NCI-H345 (cell line): ENCODE measurements at places on chromosomes 6 and 20.
A peak's percentile ranks its signal among the peaks of the same experiment; 100 is the strongest.

DNA sequence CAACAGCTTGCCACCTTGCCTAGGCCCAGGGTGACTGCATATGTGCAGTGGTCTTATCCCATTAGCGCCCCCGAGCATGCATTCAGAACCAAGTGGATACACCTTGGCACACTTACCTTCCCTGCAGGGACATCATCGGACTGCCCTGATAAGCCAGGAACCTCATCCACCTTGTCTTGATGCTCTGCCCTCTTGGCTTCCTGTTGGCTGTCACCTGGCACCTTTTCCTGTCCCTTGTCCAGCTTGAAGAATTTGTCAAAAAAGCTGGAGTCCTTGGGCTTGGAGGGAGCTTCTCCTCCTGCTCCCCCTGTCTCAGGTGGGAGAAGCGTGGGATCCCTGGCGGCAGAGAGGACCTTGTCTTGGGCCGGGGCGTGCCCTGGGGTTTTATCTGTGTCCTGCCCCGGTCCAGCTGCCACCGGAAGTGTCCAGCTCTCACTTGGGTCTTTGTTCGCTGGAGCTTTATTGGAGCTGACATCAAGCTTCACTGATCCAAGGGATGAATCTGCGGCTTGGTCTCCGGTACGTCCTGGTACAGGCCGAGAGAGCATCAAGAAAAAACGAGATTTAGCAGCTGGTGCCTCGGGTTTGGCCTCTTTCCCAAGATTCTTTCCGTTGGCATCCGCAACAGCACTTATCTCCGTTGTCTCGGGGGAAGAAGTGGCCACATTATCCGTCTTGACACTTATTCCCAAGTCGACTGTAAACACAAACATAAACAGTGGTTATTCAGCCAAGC, 42.0 kb downstream of the BCAS1 start:
- DNase-seq = no peak

GRCh38 chr6:112298021-112298745, 43.8 kb upstream of the LAMA4 start:
- DNase-seq = no peak

DNA sequence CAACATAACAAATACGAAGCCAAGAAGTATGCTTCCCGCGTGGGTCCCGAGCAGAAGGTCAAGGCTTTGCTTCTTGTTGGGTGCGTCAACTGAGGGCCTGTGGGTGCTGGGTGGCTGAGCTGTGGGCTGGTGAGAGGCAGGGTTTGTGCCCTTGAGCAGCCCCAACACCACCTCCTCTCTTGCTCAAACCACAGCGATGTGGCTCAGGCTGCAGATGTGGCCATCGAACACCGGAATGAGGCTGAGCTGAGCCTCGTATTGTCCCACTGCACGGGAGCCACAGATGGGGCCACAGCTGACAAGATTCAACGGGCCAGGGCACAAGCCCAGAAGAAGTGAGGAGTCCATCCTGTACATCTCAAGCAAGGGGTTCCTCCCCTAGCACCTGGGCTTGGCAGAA, 7.0 kb upstream of the PTPRA start:
- no peak for DNase-seq

- no peak for DNase-seq
Observed at GRCh38 chr20:49813305-49813974, 812 bp downstream of the SLC9A8 start.

DNA sequence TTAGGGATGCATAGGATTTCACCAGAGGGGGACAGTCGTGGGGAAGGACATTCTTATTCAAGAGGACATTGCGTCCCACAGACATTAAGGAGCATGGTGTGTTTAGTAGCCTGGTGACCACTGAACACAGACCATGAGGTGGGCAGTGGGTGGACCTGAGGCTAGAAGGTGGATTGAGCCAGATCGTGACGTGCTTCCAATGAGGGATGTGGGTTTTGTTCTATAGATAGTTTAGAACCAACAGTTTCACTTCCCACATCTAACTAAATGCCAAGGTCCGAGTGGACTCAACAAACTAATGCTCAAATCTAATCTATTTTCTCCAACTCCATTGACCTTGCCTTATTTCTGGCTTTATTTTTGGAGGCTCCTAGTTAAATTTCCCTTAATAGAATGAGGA, 58.5 kb downstream of the OGFRL1 start:
- DNase-seq = no peak

GRCh38 chr6:64000818-64001491, 365.4 kb downstream of the PHF3 start:
- no peak for DNase-seq

DNA sequence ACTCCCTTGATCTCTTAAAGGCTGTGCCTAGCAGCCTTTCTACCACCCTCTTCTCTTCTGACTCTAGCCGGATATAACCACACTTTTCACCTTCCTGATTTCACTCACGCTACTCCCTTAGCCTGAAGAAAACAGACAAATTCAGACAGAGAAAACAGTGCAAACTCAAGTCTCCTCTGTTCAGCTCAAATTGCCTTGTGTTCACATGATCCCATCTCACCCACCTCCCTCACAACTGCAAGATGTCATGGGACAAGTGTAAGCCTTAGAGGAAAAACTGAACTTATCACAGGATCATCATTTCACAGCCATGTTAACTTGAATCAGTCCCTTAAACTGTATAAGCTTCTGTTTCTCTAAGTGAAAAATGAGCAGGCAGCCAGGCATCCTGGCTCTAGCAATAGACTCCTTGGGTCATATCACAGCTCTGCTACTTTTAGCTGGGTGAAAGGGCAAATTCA, 66.5 kb upstream of the TENT5A start:
- DNase-seq = no peak

DNA sequence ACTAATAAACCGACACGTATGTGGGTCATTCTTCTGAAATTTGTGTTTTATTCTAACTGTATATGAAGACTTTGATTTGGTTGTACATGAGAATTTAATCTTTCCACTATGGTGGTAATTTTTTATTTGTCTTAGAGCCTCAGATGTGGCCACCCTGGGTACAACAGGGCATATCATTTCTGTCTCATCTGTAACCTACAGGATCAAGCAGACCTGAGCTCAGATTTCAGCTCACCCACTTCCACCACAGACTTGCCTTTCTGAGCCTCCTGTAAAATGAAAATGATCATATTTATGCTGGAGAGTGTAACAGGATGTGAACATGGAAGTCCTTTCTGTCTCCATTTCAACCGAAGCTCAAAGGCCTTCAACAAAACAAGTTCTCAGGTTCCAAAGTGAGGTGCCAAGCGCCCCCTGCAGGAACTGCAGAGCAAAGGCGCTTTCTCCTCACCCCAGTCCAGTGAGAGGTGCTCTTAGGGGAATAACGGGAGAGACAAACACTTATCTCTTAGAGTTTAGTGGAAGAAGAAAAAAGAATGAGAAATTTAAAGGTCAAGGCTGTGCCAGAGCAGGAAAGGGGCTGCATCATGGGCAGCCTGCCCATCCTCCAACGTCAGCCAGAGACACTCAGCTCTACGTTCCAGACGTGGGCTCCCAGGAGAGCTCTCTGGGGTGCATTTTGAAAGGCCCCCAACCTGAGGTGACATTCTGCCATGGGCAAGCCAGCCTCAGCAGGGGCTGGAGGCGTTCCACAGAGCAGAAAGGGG, 23.0 kb upstream of the CD24 start:
- peak; percentile 62 for DNase-seq

DNA sequence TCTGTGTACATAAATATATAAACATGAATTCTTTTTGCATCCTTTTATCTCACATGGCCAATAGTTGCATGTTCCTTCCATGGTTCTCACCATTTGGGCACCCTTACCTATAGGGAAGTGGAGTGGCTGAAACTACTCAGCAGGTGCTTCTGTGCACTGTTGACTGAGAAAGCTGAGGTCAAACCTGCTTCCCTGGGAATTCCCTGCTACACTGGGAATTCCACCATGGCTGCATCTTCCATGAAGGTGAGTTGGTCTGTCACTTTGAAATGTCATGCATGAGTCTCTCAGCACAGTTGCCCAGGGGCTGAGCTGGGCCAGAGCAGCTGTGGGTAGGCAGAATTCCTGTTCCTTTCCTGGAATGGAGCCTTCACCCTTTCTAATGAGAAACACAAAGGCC, 193.8 kb upstream of the PRSS16 start:
- DNase-seq = no peak

DNA sequence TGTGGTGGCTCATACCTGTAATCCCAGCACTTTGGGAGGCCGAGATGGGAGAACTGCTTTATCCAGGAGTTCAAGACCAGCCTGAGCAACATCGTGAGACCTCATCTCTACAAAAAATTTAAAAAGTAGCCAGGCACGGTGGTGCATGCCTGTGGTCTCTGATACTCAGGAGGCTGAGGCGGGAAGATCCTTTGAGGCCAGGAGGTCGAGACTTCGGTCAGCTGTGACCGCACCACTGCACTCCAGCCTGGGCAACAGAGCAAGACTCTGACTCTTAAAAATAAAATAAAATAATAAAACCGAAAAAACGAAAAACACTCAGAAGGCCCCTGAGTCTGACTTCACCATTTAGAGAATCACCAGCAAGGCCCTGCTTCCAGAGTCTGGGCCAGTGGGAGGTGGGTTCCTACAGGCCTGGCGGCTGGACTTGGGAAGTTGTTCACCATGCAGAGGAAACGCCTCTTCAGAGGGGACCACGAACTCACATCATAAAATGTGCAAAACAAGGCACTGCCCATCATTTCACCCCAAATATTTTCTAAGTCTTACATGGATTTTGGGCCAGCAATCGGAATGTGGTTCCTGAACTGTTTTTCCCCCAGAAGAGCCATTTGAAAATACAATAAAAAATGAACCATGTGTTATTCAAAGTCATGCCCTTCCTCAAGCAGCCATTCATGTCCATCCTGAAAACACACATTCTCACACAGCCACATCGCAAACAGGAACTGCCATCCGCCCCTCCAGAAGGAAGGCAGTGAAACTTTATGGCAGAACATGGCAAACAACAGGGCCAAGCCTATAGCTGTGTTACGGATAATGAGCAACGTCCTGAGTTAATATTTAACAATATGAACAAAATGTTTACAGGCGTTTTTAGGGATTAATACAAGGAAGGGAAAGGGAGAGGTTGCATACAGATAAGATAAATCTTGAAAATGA, 57.8 kb downstream of the SLC22A23 start:
- DNase-seq = no peak

DNA sequence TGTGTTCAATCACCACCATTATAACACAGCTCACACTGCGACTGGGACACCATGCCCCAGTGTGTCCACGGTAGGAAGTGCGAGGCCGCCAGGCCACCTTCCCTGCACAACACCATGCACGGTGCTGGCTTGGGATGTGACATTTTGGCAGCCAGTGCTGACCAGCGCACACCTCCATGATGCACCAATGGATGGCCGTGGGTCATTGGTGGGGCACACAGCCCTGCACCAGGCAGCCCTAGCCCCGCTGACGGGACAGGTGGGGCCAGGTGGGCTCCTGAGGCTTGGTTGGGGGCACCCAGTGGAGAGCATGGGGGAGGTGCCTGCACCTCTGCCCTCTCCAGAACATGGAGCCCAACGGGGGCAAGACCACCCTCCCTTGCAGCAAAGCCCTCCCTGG, 18.2 kb upstream of the FRMD1 start:
- no peak for DNase-seq

DNA sequence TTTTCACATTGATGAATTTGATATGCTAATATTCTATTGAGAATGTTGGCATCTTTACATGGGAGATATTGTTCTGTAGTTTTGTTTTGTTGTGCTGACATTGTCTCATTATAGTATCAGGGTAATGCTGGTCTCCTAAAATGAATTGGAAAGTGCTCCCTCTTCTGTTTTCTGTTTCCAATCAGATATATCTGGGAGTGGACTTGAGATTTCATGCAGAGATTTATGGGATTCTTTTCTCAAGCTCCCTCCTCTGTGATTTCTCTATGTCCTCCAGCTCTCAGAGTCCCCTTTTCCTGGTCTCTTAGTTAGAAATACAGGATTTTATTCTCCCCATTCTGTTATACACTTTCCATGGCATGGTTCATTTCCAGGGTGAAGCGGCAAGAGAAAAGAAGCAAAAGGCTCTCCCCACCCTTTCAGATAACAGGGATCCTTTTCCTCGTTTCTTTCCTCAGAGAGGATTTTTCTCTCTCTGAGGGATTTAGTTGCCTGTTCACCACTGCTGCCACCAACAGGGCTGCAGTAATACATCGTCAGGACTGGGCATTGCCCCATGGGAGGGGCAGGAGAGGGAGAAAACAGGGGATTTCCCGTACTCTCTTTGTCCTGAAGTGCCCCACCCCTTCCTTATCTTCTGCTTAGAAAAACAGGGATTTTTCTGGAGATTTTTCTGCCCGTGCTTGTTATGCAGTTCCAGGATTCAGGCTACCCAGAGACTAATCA, 59.3 kb upstream of the STMND1 start:
- DNase-seq = no peak

DNA sequence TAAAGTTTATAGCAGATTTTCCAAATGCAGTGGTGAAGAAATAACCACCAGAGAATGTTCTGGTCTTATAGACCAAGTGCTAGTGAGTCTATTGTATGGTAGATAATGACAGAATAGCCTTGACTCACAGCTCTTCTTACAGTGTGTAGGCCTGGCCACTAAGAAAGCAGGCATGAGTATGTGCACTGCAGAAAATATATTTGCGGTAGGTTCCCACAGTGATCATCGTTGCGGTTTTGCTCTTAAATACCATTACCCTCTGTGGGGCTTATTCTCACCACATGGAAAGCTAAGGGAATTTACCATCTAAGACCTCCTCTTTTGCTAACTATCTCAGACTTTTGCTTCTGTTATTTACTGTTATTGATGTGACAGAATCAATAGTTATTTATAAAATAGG, 212.3 kb upstream of the SYNDIG1 start:
- no peak for DNase-seq

DNA sequence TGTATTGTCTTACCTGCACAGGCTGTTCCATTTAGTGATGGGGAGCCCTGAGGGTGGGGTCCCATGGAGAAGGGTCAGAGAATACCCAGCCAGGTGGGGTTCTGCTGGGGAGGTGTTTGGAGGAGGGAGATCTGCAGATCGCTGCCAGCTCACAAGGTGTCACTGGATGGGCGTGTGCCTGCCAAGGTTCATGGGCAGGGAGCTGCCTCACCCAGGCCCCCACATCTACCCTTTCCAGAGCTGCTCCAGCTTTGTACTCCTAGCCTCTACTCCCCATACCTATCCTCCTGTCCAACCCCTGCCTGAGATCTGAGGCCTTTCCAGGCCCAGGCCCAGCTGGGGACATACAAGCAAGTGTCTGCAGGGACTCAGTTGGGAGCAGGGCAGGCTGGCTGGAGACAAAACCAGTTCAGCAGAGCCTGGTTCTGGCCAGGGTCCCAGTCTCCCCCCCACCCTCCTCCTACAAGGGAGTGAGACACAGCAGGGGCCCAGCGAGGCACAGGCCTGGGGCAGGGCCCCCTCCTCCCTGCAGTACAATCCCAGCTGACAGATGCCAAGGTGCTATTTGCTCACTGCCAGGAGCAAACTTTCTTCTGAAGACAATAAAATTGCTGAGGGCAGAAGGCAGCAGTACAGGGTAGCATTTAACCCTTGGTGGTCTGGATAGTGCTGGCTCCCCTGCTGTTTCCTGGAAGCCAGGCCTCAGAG, 19.7 kb downstream of the SPDEF start:
- DNase-seq = peak; percentile 70

- no peak for DNase-seq
Observed at GRCh38 chr6:52213127-52213526, 27.0 kb downstream of the IL17A start.

- no peak for DNase-seq
Observed at GRCh38 chr6:155372256-155372655, 58.0 kb upstream of the TFB1M start.
